ENCODE measurements at places on chromosomes 3 and 15.

DNA sequence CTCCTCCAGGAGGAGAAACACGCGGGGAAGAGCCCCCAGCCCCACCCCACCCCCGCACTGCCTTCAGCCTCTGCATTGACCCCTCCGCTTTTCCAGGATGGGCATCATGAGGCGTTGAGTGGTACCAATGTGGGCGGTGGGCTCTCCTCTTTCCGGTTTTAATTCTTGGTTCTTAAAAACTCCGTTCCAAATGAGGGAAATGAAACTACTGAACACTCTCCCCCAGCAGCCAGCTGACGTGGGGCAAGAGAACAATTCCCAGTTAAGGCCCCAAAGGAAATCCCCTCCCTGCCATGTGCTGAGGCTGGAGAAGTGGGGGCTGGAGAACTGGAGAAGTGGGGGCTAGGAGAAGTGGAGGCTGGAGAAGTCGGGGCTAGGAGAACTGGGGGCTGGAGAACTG is 5.3 kb upstream of the NRROS start:
- no peak for DNase-seq

GRCh38 chr3:189641776-189642175 is 10.6 kb downstream of the TP63 start:
- no peak for DNase-seq

DNA sequence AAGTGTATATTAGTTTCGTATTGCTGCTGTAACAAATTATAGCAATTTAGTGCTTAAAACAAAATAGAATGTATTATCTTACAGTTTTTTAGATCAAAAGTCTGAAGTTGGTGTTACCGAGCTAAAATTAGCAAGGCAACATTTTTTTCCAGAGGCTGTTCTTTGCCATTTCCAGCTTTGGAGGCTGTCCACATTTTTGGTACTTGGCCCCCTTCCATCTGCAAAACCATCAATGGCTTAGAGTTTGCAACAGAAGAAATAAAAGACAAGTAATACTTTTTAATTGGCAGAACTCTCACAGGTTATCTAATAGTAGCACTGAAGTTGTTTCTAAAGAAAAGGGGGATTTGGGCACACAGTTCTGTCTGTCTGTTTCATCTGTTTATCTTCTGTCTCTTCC is 1248.5 kb downstream of the ROBO1 start:
- DNase-seq, result no peak

- DNase-seq, result no peak
These were observed 10.8 kb upstream of the CCDC39 start for GRCh38 chr3:180690061-180690460.

DNA sequence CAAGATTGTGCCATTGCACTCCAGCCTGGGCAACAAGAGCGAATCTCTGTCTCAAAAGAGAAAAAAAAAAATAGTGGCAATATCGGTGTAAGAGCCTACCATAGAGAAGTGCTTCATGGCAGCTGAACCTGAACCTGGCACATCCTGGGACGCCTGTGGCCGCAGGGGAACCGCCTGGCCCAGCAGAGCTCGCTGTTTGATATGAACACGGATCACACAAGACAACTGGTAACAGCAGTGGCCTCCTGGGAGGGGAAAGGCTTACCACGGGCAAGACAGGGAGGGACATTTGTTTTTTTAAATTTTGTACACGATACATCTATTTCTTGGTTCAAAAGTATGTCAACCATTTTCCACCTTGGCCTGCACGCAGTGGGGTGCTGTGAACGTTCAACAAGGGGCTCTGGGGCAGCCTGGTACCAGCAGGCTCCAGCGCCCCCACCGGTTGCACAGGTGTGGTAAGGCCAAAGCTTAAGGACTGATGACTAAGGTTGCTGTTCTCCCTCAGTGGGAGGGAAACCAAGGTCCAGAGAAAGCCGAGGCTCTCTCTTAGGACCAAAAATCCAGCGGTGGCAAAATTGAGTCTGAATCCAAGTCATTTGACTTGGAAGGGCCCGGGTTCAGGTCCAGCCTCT is 21.7 kb upstream of the EPHB3 start:
- no peak for DNase-seq

DNA sequence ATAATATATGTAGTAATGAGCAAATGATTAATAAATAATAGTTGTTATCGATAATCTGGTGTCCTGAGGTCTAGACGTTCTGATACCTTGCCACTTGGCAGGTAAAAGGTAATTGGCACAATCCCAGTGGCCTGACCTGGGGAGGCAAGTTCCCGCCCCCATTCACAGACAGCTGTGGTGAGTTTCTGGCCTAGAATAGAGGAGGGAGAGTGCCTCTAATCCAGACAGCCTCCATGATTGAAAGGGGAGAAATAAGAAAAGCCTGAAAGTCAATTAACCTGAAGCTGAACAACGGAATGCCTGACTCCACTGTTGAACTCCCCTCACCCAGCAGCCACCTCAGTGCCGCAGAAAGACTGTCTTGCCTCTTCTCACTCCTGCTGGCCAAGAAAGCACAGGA is 38.1 kb upstream of the SV2B start:
- no peak for DNase-seq

- no peak for DNase-seq
These were observed 90.5 kb upstream of the IL12A start for GRCh38 chr3:159898147-159898546.

DNA sequence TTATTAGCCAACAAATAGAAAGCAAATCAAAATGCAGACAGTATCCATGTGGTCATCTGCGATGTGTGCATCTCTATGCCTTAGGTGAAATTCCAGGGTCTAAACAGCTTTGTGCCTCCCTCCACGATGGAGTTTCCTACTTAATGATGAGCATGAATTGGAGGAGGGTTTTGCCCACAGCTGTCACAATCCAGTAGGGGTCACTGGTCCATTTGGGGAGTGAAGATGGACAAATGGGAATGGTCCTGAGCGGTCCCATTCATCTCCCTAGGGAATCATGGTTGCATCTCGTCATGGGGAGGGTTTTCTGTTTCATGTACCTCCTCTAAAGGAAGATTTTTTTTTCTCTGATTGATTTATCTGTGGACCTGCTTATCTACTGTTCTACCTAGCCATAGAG is 358.0 kb downstream of the PTPRG start:
- DNase-seq, result no peak
